CD4-positive, alpha-beta T cell (primary cell): ENCODE measurements at places on chromosomes 7 and 10. TPM values are rescaled to one million over a fixed set of nuclear protein-coding genes. Genes with fewer than 3 reads are reported as not detected.

Gene MEPCE
- 57.0 TPM for total RNA-seq

Gene PLAC9
- not detected for total RNA-seq

Gene TMEM270
- total RNA-seq = not detected

- H3K27ac ChIP-seq = no peak overlapping the region
- peaks cover 3% of the 10 kb centered on the region for H3K4me1 ChIP-seq
- H3K36me3 ChIP-seq = no peaks in the 10 kb centered on the region
Observed at GRCh38 chr7:22733761-22734160, 6.8 kb downstream of the IL6 start.

DNA sequence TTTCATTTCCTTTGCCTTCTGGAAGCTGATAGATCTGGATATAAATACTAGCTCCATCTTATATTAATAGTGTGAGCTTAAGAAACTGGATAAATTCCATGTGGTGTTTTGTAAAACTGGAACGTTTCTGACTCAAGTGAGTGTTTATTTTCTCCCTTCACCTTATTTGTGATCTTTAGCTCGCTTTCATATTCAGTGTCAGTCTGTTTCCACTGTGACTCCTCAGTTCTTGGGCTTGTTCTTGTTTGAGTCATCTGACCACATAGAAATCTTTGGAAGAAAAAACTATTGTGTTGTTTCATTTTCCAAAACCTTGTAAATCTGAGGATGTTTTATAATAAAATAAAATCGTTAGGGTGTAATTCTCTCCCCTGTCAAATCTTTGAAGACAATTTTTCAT lies 186.4 kb downstream of the POLR1F start:
- no peaks in the 10 kb centered on the region for H3K27me3 ChIP-seq
- H3K4me3 ChIP-seq = no peak overlapping the region
- H3K27ac ChIP-seq = no peak overlapping the region
- no peaks in the 10 kb centered on the region for H3K36me3 ChIP-seq
- no peaks in the 10 kb centered on the region for H3K4me1 ChIP-seq
- no peak for DNase-seq

GRCh38 chr7:22248111-22248809 lies 108.7 kb downstream of the RAPGEF5 start:
- no peaks in the 10 kb centered on the region for H3K27me3 ChIP-seq
- DNase-seq = no peak
- no peak overlapping the region for H3K4me3 ChIP-seq
- H3K4me1 ChIP-seq = no peaks in the 10 kb centered on the region
- no peak overlapping the region for H3K27ac ChIP-seq
- H3K36me3 ChIP-seq = no peaks in the 10 kb centered on the region

- H3K27me3 ChIP-seq = no peaks in the 10 kb centered on the region
Observed at GRCh38 chr7:157795643-157796042, 458.8 kb downstream of the DNAJB6 start.

- H3K4me1 ChIP-seq = no peaks in the 10 kb centered on the region
- no peaks in the 10 kb centered on the region for H3K36me3 ChIP-seq
- H3K27me3 ChIP-seq = peaks cover 3% of the 10 kb centered on the region
- DNase-seq = no peak
Observed at GRCh38 chr7:35415411-35415822, 161.5 kb upstream of the TBX20 start.
